Amniotic epithelial cell (primary cell): ENCODE measurements at places on chromosomes 2 and 18.

GRCh38 chr2:203811491-203812221 lies 55.9 kb upstream of the CTLA4 start:
- DNase-seq: peak; percentile 94

DNA sequence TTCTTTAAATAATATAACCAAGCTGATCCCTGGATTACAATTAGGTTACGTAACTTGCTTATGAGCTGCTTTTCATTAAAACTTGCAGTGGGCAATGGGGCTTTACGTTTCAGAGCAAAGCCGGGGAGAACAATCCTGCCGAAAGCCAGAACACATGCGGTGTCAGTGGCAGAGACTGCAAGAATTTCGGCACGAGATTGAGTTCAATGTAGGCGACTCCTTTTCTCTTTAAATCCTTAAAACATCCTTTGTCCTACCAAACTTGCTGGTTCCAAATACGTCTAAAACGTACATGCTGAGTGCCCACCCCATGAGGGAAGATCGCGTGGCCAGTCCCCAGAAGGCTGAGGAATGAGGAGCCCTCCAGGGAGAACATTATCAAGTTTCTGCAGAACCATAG lies 36.8 kb upstream of the NCOA1 start:
- DNase-seq: peak; percentile 22

DNA sequence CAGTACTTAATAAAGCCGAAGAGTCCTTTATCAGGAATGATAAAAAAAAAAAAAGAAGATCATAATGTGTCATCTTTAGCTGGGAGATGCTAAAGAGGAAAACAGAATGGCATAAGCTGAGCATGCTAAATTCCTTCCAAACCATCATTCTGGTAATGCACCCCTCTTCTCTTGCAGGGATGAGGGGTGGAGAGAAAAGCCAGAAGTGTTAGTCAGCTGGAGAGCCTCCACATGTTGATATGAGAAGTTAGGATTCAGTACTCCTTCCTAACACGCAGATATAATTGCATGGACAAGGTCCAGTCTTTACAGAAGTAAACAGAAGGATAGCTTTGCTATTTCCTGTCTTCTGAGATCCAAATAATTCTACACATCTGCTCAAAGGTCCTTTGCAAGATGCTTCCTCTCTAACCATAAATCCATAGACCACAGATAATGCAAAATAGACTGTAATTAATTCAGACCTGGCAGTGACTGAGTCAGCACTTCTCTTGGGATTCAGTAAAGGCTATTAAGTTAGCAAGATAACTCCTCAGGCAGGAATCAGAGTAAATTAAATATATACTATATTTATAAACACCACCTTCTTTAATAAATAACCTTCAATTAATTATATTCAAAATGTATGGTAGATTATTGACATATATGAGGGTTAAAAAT lies 930.0 kb upstream of the KLHL29 start:
- DNase-seq: no peak

DNA sequence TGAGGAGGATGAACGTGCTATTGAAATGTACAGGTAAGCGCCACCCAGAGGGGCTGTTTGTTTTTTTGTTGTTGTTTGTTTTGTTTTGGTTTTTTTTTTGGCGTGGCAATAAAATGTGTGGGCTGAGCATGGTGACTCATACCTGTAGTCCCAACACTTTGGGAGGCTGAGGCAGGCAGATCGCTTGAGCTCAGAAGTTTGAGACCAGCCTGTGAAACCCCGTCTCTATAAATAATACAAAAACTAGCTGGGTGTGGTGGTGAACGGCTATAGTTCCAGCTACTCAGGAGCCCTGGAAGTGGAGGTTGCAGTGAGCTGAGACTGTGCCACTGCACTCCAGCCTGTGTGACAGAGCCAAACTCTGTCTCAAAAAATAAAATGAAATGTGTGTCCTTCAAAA lies 6.2 kb downstream of the PDCL3 start:
- DNase-seq: no peak

DNA sequence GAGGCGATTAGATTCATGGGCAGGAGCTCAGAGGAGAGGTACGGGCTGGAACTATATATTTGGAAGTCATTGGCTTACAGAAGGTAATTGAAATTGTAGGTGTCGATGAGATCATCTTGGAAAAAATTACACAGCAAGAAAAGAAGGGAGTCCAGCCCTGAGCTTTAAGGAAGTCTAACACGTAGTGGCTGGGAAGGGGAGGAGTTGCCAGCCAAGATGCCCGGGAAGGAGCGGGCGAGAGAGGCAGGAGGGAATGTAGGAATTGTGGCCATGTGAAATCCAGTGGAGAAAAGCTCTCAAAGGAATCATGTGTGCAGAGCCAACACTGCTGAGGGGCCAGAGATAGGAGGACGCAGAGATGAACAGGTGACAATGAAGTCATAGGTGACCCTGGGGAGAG lies 25.6 kb upstream of the SCYGR1 start:
- DNase-seq: no peak

- no peak for DNase-seq
Measured at GRCh38 chr2:95046371-95047112, 21.0 kb downstream of the MAL start.

DNA sequence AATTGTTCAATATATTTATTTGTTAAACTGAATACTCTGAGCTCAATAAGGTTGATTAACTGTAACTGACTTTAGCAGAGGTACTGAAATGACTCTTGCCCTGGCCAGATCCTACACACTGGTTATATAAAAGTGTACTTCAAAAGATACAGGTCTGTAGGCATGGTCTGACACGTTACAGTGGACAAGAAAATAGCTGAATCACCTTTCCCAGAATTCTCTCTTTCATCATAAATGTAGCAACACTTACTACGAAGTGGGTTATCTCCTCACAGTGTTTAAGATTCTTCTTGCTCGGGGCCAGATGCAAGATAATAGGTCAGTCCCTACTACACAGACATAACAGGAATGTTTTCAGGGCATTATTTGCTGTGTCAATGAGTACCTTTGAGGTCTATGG lies 107.0 kb upstream of the ZC3H15 start:
- DNase-seq: peak; percentile 85

- no peak for DNase-seq
Measured at GRCh38 chr18:78517328-78517727, 462.3 kb upstream of the SALL3 start.
